ENCODE measurements at places on chromosomes 7 and 10.

- no peak for DNase-seq
These were observed 88.2 kb downstream of the RGS10 start for GRCh38 chr10:119454316-119454715.

GRCh38 chr10:119315128-119316001 is 108.0 kb downstream of the GRK5 start:
- peak; percentile 73 for DNase-seq

DNA sequence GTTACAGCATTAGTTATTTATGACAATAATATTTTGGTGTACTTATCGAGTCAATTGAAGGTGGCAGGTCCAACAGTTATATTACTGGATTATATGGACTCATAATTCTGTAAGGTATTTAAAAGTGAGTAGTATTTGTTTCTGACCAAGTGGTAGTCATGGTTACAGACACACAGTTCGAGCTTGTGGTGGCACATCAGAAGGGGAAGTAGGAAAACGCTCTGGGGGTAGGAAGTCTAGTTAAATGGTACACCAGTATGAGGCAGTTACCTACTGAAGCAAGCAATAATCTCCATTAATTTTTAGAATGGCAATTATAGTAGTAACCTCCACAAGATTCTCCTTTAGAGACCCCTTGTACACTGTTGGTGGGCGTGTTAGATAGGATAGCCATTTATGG is 541.2 kb downstream of the ETV1 start:
- no peak for DNase-seq

- no peak for DNase-seq
These were observed 6.3 kb downstream of the PITX3 start for GRCh38 chr10:102234888-102235597.

GRCh38 chr7:17121671-17122070 is 176.8 kb upstream of the AHR start:
- DNase-seq = no peak

- DNase-seq = no peak
These were observed 30.4 kb downstream of the SUGCT start for GRCh38 chr7:40165216-40165615.

- no peak for DNase-seq
These were observed 261.9 kb downstream of the SNX10 start for GRCh38 chr7:26553582-26553981.

DNA sequence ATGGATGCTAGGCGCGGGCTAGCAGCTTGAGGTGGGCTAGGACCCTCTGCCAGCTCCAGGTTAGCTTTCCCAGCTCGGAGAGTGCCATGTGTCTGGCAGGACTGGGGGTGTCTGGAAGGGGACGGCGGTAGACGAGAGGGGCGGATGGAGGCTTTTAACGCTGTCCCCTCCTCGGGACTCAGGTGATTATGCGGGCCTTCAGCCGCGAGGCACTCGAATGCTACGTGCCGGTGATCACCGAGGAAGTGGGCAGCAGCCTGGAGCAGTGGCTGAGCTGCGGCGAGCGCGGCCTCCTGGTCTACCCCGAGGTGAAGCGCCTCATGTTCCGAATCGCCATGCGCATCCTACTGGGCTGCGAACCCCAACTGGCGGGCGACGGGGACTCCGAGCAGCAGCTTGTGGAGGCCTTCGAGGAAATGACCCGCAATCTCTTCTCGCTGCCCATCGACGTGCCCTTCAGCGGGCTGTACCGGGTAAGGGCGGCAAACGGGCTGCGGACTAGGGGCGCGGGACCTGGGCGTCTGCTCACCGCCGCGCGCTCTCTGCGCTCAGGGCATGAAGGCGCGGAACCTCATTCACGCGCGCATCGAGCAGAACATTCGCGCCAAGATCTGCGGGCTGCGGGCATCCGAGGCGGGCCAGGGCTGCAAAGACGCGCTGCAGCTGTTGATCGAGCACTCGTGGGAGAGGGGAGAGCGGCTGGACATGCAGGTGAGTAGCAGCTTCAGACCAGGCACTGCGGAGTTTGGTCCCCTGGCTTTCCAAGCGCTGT is 1.1 kb downstream of the CYP26A1 start:
- DNase-seq = no peak

DNA sequence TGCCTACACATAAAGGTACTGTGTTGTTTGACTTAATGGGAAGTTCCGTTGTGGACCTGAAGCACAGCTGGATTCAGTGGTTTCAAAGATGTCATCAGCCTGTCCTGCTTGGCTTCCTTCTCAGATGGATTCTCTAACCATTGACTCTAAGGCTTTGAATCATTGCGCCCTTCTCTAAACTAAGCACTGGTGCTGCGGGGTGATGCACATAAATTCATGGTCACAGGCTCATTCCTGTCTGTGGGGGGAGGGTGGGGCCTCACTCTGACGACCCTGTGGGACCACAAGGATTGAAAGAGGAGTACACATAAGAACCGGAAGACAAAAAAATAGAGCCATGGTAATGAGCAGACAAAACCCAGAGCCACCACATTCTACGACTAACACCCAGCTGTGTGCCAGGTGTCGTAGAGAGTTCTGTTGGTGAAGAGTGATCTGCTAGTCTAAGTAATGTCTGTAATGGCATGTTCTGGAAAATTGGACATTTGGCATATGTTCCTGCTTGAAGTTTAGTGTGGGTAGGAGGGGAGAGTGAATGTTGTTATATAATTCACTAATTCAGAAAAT is 97.3 kb upstream of the YAE1 start:
- DNase-seq = no peak

GRCh38 chr10:78552261-78552811 is 516.4 kb upstream of the ZMIZ1 start:
- DNase-seq = no peak

- DNase-seq = no peak
These were observed 854 bp downstream of the CTBP2 start for GRCh38 chr10:125159486-125159931.

- no peak for DNase-seq
These were observed 42.1 kb upstream of the EMX2 start for GRCh38 chr10:117500456-117500855.

DNA sequence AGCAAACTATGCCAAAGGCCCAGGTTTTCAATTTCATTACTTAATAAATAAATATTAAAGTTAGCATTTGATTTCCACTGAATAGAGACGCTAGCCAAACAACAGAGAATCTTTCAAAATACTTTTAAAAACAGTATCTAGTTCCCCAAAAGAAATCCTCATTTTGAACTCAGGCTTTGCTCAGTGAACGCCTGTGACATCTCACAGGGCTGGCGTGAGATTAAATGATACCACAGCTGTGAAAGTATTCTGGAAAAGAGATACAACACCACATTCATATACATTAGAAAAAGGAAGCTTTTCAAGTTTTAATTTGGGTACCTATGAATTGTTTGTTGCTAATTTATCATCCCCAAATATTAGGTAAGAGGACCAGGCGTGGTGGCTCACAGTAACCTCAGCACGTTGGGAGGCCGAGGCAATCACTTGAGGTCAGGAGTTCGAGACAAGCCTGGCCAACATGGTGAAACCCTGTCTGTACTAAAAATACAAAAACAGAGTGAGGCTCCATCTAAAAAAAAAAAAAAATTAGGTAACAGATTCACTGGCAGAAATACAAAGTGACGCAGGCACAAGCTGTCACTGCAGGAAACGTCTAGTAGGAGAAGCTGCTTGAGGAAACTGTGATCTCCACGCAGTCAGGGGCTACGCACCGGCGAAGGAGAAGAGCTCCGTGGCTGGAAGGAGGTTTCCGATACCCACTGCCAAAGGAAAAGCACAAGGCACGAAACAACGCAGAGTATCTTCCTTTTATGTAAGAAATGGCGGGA is 50.0 kb downstream of the AMZ1 start:
- DNase-seq = no peak

DNA sequence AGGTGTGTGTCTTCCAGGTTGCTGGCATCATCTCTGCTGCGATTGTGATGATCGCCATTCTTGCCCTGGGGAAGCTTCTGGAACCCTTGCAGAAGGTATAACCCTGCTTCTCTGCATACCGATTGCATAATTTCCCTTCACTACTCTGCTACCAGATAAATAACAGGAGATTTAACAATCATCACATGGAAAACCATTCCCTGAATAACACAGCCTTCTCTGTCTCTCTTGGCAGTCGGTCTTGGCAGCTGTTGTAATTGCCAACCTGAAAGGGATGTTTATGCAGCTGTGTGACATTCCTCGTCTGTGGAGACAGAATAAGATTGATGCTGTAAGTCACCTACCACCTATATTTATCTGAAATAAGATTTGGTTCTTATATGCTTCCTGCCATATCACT is 33.8 kb downstream of the SLC26A4 start:
- peak; percentile 13 for DNase-seq

- no peak for DNase-seq
These were observed 39.1 kb downstream of the LHPP start for GRCh38 chr10:124500757-124501156.

- DNase-seq = no peak
These were observed 95.3 kb downstream of the SUGCT start for GRCh38 chr7:40230101-40230500.

DNA sequence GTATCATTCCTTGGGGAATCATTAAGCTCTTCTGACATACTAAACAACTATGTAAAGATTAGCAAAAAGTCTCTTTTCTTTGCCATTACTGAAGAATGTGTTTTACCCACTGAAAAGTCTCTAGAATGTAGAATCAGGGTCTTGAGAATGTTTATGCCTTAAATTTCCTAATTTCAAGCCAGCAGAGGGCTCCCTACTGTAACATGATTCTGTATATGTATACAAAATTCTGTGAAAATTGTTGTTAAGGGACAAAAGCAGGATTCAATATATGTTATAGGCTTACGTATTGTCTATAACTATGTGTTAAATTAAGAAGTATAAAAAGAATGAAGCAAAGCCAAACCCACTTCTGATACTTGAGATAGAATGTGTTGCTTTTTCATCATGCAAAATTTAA is 296.9 kb upstream of the DGKB start:
- DNase-seq = no peak

DNA sequence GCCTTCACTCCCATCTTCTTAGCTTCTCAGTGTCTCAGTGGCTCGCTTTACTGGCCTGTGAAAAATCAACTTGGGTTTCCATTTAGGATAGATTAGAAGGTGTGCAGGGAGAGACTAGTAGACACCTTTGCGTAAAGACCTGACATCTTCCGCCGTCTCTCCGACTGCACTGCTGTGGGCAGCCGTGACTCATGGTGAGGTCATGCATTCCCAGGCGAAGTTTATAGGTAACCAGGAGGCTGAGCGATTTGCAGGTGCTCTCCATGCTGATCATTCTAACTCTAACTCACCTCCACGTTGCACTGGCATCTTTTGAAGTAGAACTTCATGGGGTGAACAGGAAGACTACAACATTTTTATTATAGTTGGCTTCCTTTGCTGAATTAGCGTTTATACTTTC is 68.0 kb upstream of the ZNF438 start:
- peak; percentile 94 for DNase-seq

DNA sequence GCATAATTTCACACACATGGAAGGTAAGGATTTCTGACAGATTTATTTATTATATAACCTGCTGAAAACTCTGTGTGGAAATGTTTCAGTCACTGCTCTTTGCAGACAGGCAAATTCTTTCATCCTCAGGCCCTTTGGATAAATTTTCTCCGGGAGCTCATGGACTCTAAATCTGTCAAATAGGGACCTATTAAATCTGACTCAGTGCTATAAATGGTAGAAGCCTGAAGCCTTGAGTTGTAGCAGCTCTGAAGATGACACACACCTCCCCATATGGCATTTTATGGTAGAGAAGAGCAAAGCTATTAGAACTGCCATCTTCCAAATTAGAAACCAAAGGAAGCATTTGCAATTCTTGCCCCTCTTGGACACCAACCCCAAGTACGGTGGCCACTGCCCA is 808.7 kb downstream of the XPNPEP1 start:
- DNase-seq = no peak

GRCh38 chr7:95526128-95526738 is 40.5 kb downstream of the ASB4 start:
- DNase-seq = no peak

DNA sequence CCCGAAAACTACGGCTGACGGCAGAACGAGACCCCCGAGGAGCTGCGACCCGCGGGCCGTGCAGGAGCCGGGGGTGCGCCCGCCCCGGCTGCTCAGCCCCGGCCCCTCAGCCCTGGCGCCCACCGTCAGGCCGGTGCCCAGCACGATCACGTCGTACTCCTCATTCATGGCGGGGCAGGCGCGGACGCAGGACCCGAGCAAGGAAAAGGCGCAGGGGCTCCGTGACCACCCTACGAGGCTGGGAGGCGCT is 218 bp downstream of the GDI2 start:
- DNase-seq = no peak

- no peak for DNase-seq
These were observed 269.6 kb downstream of the SORCS3 start for GRCh38 chr10:104910712-104911111.

- no peak for DNase-seq
These were observed 17.2 kb downstream of the STAMBPL1 start for GRCh38 chr10:88896994-88897853.

- DNase-seq = no peak
These were observed 11.9 kb downstream of the YKT6 start for GRCh38 chr7:44212581-44213184.

DNA sequence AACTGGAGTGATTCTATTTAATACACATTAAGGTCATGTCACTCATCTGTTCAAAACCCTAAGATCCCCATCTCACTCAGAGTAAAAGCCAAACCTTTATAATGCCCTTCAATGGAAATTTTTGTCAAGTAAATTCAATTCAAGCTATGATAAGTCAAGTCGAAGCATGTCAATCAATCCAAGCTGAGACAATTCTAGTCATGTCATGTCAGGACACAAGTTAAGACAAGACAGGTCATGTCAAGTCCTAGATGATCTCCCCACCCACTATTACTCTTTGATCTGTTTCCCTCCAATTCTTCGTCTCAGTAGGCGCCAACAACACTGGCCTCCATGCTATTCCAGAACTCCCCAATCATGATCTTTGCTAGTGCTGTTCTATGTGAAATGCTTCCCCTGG is 141.4 kb downstream of the MAGI2 start:
- DNase-seq = no peak

DNA sequence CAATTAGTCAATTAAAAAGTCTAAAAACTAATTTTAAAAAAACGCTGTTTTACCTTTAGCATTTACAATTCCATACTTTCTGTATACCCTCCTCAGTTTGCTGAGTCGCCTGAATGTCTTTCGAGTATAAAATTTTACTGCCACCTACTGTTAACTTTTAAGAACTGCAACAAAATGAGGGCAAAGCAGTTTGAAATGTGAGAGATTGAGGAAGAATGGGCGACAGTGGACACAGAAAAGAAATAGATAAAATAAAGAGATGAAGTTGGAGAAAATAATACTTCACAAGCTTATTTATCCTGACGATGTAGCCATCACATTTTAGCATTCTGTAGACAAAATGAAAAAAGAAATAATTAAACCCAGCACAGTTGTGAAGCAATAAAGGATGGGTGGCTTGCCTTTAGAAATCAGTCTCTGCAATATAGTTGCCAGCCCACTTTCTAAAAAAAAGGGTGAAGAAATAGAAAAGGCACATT is 110.8 kb upstream of the PTN start:
- peak; percentile 36 for DNase-seq

- no peak for DNase-seq
These were observed 140.4 kb downstream of the ELFN1 start for GRCh38 chr7:1810521-1810920.

GRCh38 chr7:91355695-91356435 is 91.6 kb downstream of the FZD1 start:
- no peak for DNase-seq
